ENCODE measurements at places on chromosomes 12 and 14.
A peak's percentile ranks its signal among the peaks of the same experiment; 100 is the strongest.

DNA sequence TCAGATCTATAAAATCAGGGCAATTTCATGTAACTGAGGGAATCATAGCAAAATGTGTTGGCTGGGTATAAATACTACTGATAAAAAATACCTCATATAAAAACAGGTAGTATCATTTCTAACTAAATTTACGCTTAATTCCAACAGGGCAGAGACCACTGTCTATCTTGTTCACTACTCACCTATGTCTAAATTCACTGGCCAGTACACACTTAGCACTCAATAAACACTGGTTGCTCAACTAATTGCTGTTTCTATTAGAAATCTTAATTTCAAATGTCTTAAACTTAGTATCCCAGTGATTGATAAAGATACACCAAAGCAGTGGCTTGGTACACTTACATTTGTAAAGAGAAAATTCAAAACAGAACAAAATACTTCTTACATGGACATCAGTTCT lies 55.6 kb downstream of the HNRNPC start:
- no peak for DNase-seq

DNA sequence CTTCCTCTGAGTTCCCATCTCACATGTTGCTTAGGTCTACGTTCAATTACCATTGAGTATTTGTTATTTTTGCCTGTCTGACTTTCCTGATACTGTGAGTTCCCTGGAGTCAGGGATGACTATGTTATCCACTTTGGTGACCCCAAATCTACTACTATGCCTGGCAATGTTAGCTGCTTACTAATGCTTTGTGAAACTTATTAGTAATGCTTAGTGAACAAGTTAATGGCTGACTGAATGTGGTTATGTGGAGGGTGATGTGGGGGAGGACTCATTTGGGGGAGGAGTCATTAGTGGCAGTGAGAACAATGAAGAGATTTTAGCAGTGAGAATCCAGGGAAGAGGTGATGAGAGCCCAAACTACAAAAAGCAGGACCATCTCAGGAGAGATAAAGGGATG lies 121.6 kb downstream of the KTN1 start:
- DNase-seq: no peak

DNA sequence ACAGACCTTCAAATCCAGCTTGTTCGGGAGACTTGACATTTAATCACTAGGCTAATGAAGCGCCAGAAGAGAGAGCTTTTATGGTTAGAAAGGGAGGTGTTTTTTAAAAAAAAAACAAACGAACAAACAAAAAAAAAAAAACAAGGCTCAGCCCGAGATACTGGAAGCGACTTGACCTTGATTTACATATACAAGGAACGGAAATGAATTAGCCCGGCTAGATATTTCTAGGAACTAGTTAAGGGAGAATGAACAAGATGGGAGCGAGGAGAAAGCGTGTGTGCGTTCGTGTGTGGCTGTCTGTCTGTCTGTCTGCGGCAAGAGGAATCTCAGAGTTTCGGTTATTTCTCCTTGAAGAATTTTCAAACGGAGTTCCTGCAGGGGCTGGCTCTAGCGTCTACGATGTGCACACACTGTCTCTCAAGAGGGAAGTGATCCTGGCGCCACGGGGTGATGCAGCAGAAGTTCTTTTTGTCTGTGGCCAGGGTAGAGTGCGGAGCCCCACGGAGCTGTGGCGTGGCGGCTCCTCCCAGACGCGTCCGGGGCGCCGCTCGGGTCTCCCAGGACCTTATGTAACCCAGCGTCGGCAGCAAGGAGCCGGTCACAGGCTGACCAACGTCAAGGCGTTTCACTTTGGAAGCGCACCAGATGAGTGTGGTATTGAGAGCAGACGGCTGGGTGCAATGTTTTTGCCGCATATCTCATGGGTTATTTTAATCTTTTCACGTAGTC lies 18.8 kb downstream of the SOCS2 start:
- DNase-seq: peak; percentile 59

- DNase-seq: no peak
Observed at GRCh38 chr12:3992945-3993344, 119.7 kb upstream of the PARP11 start.

GRCh38 chr12:21913823-21914222 lies 27.4 kb downstream of the ABCC9 start:
- no peak for DNase-seq

DNA sequence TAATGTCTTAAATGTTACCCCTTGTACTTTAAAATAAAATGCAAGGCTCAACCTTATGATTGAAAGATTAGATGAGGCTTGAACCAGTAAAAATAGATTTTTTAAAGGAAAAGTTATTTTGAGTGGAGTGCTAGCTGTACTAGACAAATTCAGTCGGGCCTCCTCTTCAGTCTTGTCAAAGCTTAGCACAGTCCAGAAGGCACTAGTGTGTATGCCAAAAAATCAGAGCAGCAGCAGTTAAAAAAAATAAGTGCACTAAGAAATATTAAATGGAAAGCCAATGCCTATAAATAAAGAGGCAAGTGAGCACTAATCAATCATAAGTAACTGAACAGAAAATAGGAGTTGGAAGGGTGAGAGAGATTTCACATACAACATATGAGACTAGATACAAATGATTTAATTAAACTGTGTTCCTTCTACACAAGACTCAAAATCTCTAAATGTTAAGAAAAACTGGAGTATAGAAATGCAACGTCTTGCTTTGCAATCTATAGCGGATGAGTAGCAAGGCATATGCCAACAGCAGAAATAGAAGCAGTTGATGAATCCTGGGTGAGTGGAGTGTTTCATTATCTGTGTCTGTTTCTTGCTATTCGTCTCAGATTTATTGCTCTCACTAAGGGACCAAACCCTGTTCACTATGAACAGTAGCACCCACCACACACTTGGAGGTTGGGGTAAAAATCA lies 172.1 kb downstream of the ETNK1 start:
- no peak for DNase-seq

DNA sequence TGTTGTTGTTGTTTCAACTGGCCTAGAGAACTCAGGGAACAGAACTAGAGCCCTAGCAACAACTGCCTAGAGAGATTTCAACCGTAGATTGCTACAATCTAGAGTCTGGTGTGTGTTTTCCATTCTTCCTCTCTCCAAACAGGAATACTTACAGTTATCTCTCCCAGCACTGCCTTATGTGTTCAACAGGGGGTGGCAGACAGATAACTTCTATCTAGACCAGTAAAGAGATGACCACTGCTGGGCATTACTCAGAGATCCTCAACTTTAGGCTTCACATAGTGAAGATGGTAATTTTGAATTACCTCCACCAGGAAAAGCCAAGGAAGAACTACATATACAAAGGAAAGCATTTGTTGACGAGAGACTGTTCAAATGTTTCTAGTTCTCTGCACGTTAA lies 4.8 kb downstream of the TXNDC16 start:
- DNase-seq: no peak

- DNase-seq: no peak
Observed at GRCh38 chr14:37592482-37593408, 2.3 kb downstream of the FOXA1 start.

GRCh38 chr12:15709551-15709950 lies 79.6 kb downstream of the EPS8 start:
- DNase-seq: no peak

DNA sequence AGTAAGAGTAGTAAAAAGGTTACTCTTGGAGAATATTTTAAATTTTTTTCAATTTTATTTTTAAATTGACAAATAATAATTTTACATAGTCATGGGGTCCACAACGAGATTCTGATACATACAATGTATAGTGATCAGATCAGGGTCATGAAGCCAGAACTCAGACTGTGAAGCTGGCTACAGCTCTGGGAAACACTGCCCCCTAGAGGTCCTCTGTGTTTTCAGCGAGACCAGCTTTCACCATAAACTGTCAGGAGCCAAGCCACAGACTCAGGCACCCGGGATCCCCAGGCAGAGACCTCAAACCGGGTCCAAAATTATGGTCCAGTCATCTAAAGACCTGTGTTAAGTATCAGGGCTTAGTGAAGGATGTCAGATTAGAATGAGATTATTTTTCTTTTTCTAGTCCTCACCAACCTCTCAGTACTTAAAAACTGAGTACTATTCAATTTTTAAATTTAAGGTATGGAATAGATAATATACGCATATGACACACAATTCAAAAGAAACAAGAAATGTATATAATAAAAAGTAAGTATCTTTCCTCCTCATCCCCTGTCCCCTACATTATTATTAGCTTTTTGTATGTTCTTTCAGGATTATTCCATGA lies 397.1 kb downstream of the MDGA2 start:
- peak; percentile 30 for DNase-seq

DNA sequence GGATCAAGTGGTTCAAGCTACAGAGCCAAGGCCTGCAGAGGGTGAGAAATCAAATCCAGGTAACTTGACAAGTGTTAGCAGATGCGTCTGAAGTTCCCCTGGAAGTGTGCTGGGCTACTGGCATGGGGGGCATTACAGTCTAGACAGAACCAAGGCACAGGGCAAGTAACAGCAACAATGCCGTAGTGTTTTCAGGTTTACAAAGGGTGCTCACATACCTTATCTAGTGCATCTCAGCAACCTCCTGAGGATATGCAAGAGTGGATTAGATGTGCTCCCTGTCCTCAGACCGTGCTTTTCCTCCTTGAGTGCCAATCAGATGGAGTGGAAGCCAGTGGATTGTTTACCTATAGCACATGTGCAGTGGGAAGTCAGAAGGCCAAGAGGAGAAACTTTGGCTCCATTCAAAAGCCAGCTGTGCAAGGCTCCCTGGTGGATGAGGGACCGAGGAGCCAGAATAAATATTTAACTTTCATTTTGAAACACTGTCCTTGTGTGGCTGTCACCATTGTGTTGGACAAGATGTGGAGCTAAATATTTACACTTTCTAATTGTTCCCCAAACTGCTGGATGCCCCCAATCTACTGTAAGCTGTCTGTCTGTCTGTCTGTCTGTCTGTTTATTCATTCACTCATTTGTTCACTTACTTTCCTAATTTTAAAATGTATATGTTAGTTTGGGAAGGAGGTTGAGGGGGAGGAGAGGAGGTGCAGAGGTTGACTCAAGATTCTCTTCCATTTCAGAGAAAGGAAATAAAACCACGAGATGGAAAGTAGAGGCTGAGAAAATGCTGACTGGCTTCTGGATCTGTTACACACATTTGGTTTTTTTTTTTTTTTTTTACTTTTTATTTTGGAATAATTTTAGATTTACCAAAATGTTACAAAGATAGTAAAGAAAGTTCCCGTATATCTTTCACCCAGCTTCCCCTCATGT lies 184.0 kb upstream of the PARP11 start:
- DNase-seq: no peak

DNA sequence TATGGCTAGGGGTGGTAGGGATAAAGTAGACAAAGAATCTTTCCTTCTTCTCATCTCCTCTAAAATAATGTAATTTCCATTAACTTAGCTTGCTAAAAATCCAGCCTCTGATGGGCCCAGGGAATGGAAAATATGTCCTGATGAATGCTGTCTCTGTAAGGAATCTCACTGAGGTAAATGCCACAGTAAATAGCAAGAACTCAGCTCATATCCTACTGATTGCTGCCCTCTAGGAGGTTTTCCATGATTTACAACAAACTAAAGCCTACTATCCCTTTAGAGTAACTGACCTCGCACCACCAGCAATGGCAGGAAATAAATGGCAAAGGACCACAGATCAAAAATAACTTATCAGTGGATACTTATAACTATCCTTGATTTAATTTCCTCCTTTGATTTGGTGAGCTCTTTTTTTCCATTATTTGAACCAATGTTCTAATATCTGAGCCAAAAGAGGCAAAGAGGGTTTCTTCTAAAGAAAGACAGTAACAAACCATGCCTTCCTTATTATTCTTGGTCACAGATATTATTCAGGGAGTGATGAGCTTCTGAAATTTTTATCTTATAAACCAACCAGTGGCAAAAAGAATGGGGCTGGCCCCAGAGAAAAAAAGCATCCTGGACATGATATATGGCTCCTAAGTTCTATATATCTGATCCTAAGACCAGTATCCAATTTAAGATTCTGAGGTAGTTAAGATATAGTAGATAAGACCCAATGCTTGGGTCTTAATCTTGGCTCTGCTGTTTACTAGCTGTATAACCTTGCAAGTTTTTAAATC lies 43.8 kb downstream of the SENP1 start:
- DNase-seq: no peak

DNA sequence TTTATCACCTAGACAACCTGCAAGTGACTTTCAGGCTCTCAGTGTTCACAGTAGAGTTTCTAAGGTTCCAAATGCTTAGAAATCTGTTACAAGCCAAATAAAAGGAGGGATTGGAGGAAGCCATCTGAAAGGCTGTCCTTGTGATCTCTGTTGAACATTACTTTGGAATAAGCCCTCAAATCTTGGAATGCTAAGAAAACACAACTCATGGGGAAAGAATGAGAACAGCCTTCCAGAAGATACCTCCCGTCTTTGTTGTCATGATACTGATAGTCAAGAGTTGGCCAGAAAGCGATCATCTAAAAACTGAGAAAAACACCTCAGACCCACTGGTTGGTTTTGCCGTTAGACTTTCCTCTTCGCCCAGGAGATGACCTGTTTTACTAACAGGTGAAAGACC lies 44.4 kb upstream of the KCNK13 start:
- DNase-seq: peak; percentile 21

- DNase-seq: no peak
Observed at GRCh38 chr12:109981311-109981710, 14.9 kb downstream of the GIT2 start.

- DNase-seq: peak; percentile 55
Observed at GRCh38 chr14:53963320-53964227, 6.9 kb upstream of the BMP4 start.

DNA sequence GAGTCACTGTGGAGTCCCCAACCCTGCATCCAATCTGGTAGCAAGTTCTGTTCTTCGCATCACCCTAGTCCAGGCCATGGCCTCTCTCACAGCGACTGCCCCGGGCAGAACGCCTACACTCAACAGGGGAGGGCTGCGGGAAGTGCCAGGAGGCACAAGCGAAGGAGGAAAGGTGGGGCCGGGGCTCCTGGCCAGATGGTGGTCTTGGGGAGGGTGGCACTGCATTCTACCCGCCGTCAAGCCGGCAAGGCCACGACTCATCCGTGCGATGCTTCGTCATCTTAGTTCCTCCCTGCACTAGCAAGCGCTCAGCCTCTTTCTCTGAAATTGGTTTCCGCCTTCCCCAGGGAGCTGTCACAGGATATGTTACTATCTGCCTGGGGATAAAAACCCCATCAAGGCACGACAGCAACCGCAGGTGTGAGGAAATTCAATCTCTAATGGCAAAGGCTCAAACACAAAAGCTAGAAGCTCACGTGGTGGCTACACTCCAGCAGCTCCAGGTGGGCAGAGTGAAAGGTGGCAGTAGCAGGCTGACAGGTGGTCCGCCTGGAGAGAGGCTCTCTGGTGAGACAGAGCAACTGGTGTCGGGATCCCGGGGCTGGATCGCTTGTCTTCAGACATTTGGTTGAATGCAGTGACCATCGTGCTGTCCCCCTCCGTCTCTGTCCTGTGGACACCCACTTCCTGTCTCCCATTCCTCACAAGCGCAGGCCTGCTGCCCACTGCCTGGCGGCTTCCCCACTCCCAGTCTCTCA lies 34.1 kb downstream of the ACADS start:
- DNase-seq: no peak
